ENCODE measurements at places on chromosomes 13 and 19.

GRCh38 chr13:77507931-77508776 lies 27.4 kb upstream of the SCEL start:
- DNase-seq: no peak

GRCh38 chr19:10271543-10272086 lies 695 bp downstream of the ICAM1 start:
- DNase-seq: no peak

DNA sequence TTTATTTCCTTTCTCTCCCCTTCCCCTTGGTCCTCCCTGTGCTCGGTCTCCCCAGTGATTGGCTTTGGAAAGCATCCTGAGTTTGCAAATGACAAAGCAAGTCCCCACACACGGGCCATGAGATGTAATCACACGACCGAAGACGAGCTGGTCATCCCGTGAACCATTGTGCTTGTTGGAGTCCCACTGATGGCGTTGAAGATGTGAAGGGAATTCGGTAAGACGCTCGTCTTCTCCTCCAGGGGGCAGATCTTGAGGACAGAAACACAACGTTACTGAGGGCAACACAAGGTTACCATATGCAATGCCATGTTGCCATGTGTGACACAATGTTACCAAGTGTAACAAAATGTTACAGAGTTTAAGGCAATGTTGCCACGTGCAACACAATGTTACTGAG lies 42.0 kb upstream of the SLC15A1 start:
- DNase-seq: no peak

DNA sequence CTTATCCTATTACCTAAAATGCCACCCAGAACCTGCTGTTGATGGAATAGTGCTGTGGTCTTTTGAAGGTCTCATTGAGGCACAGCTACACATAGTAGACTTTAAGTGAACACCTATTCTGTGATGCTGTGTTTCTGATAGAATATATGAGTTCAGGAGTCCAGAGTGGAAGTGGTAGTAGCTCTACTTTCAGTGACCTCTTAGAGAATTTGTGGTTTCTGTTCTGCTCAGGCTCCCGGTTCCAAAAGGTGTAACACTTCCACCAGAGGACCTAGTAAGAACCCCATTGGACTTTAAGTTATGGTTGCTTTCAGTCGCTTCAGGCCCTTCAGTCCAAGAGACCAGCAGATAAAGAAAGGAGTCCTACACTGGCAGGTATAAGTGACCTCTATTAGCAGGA lies 11.4 kb upstream of the MYCBP2 start:
- no peak for DNase-seq

GRCh38 chr19:14542711-14543328 lies 13.4 kb downstream of the TECR start:
- DNase-seq: no peak

- no peak for DNase-seq
These were observed 389.2 kb downstream of the ITGBL1 start for GRCh38 chr13:101841698-101842097.

DNA sequence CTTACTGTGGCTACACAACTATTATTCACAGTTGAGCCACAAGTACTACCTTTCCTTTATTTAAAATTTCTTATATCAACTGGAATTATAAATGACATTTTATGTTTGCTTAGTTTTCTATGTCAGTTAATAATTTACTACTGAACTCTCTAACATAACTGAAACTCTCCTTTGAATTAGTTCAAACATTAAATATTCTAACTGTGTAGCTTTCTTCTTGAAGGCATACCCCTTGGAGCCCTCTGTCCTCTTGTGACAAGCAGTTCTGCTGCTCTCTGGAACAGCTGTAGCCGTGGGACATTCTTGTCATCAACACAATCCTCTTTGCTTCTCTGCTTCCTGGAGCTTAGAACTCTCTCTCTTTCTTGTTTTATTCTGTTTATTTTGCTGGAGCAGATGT lies 244.8 kb downstream of the NHLRC3 start:
- DNase-seq: peak; percentile 36

DNA sequence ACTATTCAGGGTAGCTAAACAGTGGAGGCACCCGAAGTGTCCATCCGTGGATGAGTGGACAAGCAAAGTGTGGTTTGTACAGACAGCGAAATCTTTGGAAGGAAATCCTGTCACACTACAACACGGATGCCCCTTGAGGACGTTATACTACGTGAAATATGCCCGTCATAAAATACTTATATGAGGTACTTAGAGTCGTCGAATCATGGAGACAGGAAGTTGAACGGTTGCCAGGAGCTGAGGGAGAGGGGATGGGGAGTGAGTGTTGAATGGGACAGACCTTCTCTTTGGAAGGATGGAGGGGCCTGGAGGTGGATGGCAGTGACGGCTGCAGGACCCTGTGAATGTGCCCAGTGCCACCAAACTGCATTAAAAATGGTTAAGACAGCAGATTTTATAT lies 11.6 kb downstream of the ATP4B start:
- no peak for DNase-seq
